Effector memory CD8-positive, alpha-beta T cell (primary cell): ENCODE measurements at places on chromosomes 2 and 18.

DNA sequence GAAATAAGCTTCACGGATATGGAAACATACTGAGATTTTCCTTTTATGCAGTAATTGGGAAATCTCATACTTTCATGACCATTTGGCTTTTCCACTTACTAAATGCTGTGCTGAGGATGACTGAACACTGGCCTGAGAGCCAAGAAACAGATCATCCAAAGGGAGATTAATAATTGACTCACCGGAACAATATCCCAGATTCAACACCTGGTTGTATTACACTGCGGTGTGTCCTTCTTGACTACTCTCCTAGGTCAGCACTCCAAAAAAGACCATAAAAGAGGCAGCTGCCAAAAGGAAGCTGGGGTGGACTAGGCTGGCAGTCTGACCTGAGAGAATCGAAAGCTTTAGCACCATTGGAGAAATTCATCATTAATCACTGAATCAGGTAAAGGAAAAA is 469.1 kb downstream of the CBLN2 start:
- no peak for DNase-seq

GRCh38 chr18:30486856-30487255 is 555.7 kb downstream of the DSC3 start:
- DNase-seq, result no peak

GRCh38 chr18:68215931-68216330 is 499.0 kb downstream of the TMX3 start:
- DNase-seq, result no peak

DNA sequence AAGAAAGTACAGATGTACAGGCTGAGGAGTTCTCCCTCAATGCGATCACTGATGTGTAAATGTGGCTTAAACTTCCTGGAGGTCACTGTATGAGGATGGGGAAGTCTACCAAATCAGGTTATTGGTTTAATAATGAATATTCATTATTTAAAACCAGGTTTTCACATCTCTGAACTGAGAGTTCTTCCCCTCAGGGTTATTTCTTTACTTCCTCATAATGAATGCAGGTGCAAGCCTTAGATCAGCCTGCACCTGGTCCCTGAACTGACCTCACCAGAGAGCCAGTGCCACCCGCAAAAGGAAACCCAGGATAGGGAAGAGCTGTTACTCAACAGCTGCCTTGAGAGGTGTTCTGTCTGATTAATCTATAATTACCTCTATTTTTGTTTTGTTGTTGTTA is 369.0 kb downstream of the EPHA4 start:
- DNase-seq, result no peak

- DNase-seq, result no peak
These were observed 66.6 kb downstream of the EPB41L3 start for GRCh38 chr18:5476961-5477800.
